Uterus (tissue), 4 donors: ENCODE measurements at places on chromosomes 1 and 21.
A peak's percentile ranks its signal among the peaks of the same experiment; 100 is the strongest.

DNA sequence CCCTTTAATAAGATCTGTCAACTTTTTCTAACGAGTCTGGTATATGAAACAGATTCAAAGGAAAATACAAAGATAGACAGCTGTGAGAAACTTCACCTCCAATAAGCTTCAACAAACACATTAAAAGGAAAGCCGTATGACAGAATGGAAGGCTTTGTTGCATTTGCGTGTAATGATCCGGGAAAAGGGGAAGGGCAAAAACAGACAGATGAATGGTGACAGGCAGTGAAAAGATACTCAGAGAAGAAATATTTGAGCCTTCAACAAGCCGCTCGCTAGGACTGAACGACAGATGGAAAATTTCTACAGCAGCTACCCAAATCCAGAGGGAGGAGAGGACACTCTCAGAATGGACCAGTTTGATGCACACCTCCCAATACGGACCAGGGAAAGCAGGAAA, 14.9 kb downstream of the COPA start:
- no peak for DNase-seq

DNA sequence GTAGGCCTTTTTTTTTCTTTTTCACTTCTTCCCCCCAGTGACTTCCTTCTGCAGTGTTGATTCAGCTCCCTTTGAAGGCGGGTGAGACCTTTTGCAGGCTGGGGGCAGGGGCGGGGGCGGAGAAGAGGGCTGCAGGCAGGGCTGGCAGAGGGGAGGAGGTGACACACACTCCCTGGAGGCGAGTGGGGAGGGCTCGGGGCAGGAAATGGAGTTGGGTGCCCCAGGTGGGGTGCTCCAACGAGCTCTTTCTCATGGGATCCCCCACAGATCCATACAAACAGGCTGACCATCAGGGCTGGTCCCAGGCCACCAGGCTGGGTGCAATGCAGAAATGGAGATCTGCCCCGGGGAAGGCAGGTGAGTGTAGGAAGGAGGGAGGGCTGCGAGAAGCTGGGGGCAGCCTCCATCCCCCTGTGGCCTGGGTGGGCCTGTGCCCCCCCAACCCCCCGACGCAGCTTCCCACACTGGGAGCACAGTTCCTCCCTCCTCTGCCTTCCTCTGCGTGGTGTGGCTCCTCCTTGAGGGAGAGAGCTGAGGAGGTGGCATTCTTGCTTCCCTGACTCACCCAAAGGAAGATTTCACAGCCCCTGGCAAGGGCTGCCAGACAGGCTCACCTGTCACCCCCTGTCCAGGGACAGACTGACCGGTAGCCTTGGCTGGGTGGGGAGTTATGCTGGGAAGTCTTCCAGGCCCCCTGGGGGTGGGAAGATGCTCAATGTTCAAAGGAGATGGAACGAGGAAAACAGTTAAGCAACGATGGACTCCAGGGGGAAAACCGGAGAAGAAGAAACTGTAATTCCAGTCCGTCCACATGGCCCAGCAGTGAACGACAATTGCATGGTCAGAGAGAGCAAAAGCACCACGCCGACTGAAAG, 7.1 kb upstream of the ITGB2 start:
- no peak for DNase-seq

- no peak for DNase-seq
Observed at GRCh38 chr1:20498116-20498515, 9.8 kb downstream of the MUL1 start.

- no peak for DNase-seq
Observed at GRCh38 chr1:223244366-223245103, 101.5 kb upstream of the TLR5 start.

- no peak for DNase-seq
Observed at GRCh38 chr1:226097866-226098625, 35.5 kb downstream of the H3-3A start.

GRCh38 chr21:39010629-39011404, 172.4 kb downstream of the PSMG1 start:
- DNase-seq: no peak

GRCh38 chr1:81703756-81704463, 96.8 kb upstream of the ADGRL2 start:
- no peak for DNase-seq

GRCh38 chr1:113036639-113037321, 36.2 kb upstream of the LRIG2 start:
- DNase-seq: no peak

GRCh38 chr1:210739627-210740026, 394.3 kb downstream of the KCNH1 start:
- DNase-seq: no peak

DNA sequence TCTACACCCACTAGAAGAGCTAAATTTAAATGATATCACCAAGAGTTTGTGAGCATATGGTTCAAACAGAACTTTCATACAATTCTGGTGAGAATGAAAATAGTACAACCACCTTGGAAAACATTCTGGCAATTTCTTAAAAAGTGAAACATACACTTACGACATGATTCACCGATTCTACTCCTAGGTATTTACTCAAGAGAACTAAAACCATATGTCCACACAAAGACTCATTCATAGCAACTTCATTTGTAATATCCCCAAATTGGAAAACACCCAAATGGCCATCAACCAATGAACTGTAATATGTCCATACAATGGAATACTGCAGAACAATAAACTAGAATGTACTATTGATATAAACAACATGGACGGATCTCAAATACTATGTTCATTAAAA, 51.2 kb upstream of the ADAM30 start:
- no peak for DNase-seq

DNA sequence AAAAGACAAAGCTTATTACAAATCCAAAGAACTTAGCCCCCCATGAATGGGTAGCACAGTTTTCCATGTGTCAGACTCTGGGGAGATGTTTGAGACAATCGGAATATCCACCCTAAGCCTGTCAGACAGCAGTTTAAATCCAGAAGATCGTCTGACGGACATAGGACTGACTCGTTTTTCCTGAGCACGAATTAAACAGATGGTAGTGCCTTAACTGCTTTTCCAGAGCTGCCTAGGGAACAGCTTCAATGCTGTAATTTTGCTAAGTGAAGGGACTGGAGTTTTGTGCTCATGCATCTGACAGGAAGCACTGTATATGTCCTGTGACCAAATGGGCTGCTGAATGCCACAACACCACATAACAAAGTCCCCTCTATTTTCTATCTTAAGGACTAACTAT, 48.6 kb downstream of the PCNX2 start:
- no peak for DNase-seq

DNA sequence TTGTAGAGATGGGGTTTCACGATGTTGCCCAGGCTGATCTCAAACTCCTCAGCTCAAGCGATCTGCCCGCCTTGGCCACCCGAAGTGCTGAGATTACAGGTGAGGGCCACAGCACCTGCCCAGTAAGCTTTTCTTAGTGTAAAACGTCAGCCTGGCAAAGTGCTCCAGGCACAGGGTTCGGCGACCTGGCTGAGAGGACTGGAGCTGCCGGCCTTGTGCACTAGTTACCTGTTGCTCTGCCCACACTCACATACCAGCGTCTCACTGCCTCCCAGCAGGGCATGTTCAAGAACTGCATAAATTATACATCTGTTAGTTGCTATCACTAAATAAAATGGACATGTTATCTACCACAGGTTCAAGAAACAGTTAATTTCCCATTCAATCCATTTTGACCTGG, 55.2 kb downstream of the DEGS1 start:
- DNase-seq: no peak

DNA sequence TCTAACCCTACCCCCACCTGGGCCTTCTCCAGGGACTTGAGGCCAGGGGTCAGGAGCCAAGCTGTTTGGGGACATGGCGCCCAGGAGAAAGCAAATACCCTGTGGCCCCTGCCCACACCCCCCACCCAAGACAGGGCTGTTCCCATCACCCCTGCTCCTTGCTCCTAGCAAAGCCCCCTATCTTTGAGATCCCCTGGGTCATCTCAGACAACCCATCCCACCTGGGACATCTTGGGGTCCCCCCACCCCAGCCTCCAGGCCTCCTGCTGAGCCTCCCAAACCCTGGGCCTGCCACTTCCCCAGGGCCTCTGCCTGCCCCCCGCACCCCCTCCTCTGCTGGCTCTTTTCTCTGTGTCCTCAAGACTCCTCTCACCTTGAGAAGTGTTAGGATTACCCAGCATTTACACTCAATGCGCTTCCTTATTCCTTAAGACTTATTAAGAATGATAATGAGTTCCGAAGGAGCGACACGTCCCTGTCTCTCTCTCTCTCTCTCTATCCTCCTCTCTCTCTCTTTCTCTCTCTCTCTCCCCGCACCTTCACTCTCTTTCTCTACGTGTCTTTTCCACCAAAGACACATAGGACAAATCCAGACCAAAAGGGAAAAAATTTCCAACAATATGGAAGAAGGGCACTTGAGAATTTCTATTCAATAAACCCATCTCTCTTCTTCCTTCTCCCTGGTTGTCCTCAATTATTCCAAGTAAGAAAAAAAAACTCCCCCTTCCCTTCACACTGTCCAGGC, 7.2 kb downstream of the CASZ1 start:
- DNase-seq: no peak

GRCh38 chr21:42093186-42093585, 22.1 kb downstream of the UMODL1 start:
- no peak for DNase-seq

DNA sequence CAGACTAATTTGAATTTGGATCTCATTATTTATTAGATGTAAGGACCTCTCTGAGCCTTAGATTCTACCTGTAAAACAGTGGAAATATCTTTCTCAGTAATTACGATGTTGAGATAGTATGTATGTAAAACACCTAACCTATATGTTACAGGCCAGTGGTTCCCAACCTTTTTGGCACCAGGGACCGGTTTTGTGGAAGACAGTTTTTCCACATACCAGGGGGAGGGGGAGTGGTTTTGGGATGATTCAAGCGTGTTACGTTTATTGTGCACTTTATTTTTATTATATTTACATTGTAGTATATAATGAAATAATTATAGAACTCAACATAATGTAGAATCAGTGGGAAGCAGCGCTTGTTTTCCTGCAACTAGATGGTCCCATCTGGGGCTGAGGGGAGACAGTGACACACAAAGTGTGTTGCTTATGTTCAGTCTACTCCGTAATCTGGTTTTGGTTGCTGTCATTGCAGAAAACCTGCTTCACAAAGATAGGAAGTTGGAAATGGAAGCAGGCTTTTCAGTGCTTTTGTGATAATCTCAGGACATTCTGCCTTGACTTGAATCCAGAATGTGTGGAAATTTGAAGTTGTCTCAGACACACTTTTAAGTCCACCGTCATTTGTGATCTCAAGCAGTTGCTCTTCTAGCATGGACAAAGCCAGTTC, 12.8 kb downstream of the XPR1 start:
- no peak for DNase-seq

DNA sequence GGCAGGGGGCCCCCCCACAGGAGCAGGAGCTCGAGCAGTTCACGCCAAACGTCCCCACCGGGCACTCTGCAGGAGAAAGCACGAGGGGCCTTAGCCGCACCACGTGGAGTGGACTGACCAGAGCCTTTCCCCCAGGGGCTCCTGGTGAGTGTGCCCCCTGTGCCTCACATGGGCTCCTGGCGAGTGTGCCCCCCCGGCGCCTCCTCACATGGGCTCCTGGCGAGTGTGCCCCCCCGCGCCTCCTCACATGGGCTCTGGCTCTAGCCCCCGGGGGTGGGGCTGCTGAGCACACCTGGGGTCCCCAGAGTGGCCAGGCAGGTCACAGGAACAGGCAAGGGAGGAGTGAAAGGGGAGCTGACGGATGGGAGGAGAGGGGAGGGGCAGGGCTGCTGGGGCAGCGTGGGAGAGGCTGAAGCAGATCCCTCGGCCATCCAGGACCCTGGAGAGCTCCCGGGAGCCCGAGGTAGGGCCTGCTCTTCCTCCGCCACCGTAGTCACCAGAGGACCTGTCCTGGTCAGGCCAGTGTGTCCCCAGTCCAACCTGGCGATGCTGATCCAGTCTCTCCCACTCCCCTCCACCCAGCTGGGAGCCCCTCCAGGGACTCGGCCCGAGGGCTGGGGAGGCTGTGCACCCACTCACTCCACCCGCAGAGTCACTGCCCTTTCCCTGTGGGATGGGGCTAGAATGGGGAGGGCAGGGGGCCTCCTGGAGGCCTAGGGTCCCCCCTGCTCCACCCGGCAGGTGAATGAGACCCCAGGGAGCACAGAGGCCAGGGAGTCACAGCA, 47.6 kb downstream of the ARHGEF16 start:
- peak; percentile 47 for DNase-seq

GRCh38 chr1:201282216-201282615, 1.1 kb upstream of the PKP1 start:
- no peak for DNase-seq

- DNase-seq: peak; percentile 85
Observed at GRCh38 chr1:155000726-155001424, 1.7 kb upstream of the ZBTB7B start.

GRCh38 chr1:242002072-242002471, 3.2 kb upstream of the MAP1LC3C start:
- no peak for DNase-seq

- DNase-seq: no peak
Observed at GRCh38 chr1:171433451-171433850, 51.9 kb upstream of the PRRC2C start.

DNA sequence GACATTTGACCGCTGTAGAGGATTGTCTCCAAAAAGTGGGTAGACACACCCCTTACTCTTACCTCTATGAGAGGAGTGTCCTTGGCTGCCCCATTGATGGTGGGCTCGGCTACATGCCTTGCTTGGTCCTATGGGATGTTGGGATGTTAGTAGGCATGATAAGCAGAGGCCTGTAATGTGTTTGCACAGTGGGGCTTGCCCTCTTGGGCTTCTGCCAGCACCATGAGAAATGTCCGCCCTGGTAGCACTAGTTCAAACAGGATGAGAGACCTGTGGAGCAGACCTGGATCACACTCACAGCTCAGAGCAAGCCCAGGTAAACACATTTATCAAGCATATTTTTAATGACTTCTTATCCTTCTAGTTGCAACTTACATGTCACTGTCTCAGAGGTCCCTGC, 54.2 kb downstream of the SH3GLB1 start:
- DNase-seq: no peak

GRCh38 chr1:243483071-243483771, 227.4 kb downstream of the SDCCAG8 start:
- no peak for DNase-seq

DNA sequence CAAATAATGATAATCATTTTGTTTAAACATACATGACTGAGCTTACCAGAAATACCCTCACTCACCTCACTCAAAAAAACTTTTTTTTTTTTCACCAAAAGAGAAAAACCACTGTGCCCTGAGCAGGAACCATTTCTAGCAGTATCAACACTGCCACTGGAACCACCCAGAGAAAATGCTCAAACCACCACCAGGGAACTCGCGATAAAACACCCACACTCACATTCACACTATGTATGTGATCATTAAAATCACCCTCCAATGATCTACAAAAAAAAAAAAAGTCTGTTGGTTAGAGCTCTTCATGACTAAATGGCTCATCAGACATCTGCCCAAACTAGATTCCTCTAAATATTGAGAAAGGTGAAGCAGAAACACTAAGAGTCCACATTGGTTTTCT, 11.5 kb downstream of the TIAM1 start:
- no peak for DNase-seq

- no peak for DNase-seq
Observed at GRCh38 chr1:64765826-64766225, 21.0 kb downstream of the RAVER2 start.
